Hepatocyte (in vitro differentiated cells): ENCODE measurements at places on chromosomes 3 and 15. TPM values are rescaled to one million over a fixed set of nuclear protein-coding genes. Genes with fewer than 3 reads are reported as not detected.

GRCh38 chr3:139323146-139323545, 20.7 kb upstream of the MRPS22 start:
- no peak for DNase-seq

DNAJC17 gene
- total RNA-seq: 18.3 and 36.5 TPM in 2 replicates

DNA sequence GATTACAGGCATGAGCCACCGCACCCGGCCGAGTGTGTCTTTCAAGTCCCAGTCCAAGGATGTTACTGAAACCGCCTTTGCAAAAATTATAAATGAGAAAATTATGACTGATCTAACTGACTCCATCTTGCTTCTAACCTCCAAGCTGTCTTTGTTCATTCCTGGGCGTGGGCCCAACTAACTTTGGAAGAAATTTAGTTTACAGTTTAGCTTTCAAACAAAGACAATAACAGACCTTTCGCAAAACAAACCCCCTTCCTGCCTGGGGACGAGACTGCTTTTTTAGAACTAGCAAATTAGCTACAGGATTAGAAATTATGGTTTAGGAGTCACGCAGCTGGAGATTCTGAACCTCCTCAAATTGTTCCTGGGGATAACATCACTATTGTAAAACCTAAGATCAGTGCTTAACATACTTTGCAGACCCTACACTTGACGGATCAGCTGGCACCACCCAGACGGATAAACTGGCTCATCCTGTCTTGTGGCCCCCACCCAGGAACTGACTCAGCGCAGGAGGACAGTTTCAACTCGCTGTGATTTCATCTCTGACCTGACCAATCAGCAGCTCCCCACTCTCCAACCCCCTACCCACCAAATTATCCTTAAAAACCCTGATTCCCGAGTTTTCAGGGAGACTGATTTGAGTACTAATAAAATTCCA, 23.8 kb downstream of the NANOGP8 start:
- DNase-seq: no peak

DNA sequence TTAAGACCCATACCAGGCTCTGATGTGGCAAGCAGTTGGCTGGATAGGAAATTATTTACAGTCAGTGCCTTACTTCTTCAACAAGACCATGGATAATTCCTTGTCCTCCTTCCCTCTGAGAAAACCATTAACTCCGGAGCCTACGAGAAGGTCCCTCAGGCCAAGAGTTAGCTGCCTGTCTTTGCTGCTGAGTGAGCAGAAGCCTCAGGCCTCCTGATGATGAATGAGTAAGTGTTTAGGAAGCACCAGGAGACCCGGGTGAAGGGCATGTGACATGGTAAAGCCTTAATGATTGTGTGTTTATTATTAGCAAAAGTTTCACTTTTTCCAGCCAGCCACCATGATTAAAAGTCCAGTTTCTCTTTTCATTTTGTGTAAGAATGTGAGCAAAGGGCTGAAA, 174.9 kb upstream of the TOPAZ1 start:
- DNase-seq: no peak

DNA sequence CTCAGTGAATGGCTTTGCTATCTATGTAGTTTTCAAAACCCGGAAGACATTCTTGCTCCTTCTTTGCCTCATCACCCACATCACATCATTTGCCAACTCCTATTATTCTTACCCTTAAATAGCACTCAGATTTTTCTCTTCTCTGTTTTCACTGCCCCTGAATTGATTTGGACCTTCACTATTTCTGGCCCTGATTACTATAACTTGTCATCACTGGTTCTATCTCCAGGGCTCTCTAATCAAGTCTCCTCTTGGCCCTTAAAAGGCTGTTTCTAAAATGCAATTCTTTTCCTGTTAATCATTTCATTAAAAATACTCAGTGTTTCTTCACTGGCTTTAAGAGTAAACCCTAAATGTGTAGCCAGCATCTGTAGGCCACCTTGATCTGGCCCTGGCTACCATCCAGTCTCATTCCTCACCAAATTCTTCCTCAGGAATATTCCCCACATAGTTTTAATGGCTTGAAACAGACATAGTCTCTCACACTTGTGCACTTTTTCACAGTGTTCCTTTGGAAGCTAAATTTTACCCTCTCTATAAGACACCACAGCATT, 437.1 kb upstream of the CBLB start:
- no peak for DNase-seq

DNA sequence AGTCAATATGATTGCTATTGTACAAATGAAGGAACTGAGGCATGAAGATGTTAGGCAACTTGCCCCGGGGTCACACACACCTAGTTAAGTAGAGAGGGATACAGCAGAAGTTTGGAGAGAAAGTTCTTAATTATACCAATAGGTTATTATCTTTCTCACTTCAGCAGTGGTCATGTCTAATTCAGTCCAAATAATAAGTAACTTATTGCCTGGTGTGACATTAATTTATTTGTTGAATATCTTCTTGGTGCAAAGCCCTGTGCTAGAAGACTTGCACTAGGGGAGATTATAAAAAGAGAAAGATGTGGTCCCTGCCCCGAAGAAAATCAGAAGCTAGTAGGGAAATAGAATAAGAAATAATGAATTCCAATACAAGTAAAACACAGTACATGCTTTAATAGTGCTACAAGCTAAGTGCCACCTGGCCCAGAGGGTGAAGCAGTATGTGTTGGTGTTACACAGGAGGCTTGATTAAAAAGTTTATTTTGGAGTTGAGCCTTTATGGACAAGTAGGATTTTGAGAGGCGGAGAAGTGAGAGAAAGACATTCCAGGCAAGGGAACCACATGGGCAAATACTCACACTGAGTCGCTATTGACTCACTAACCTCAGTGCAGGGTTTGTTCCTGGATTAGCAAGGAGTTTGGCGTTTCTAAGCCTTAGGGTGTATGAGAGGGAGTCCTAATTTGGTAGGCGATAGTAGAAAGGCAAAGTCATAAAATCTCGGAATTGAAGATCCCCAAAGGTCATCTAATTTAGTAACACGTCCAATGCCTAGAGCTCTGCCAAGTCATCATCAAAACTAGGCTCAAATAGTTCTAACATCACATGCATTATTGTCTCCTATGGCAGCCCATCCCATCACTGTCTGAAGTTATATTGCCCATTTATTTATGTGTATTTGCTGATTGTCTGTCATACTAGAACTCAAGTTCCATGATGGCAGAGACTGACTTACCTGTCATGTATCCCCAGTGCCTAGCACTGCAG, 19.2 kb upstream of the GSK3B start:
- DNase-seq: no peak

WNT7A gene
- total RNA-seq: 0.13 and 0.28 TPM in 2 replicates

DNA sequence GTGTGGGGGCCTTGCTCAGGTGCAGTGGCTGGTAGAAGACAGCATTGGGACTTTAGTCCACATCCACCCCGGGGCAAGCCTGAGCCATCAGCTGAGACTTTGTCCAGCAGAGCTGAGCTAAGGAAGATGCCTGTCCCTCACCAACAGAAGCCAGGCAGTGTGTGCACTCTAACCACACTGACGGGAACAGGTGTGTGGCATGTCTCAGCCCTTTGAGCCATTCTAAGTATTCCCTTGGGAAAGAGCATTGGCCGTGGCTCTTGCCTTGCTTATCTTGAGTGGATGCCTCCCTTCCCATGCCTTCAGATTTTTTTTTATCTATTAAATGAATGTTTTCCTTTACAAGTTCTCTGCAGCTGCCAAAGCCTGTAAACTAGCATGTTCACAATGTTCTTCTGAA, 3.5 kb downstream of the GABRA5 start:
- no peak for DNase-seq

GRCh38 chr3:161222662-161223061, 1.6 kb downstream of the NMD3 start:
- no peak for DNase-seq

GRCh38 chr3:186534113-186534669, 10.0 kb downstream of the CRYGS start:
- no peak for DNase-seq

DNA sequence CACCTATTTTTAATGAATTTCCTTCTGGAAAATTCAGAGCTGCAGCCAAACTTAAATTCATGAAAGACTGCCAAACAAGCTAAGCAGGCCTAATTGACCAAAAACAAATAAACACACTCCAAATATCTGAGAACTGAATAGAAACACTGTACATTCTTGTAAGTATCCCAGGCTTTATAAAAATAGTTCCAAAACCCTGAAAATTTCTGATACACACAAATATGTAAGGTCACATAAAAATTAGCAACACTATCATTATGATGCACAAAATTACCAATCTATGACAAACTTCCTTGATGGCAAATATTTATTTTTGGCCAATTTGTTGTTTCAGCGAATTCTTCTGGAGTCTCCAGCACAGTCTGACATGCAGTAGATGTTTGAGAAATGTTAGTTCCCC, 117.9 kb upstream of the UBE2E2 start:
- DNase-seq: no peak

MTHFS gene
- 89.4 and 99.9 TPM in 2 replicates for total RNA-seq

TMEM207 gene
- 2.1 and 2.9 TPM in 2 replicates for total RNA-seq

OXSR1 gene
- 30.7 TPM in 2 replicates for total RNA-seq
